Mesangial cell (primary cell): ENCODE measurements at places on chromosomes 3 and 15. TPM values are rescaled to one million over a fixed set of nuclear protein-coding genes. Genes with fewer than 3 reads are reported as not detected.

Gene PLA2G4D
- not detected in 2 replicates for total RNA-seq

Gene IL17RD
- 12.9 and 31.3 TPM in 2 replicates for total RNA-seq

Gene CEP152
- 4.1 and 4.3 TPM in 2 replicates for total RNA-seq

Gene CHL1
- 5.2 TPM in 1 of 2 replicates, not detected in the other for total RNA-seq

Gene ELL3
- total RNA-seq, result 1.8 and 3.0 TPM in 2 replicates

Gene C15orf40
- 9.8 and 21.5 TPM in 2 replicates for total RNA-seq
